ENCODE measurements at places on chromosomes 2 and 18. TPM values are rescaled to one million over a fixed set of nuclear protein-coding genes. Genes with fewer than 3 reads are reported as not detected.
A peak's percentile ranks its signal among the peaks of the same experiment; 100 is the strongest.

- H3K36me3 ChIP-seq, result peaks cover 4% of the 10 kb centered on the region
- H3K27me3 ChIP-seq, result no peaks in the 10 kb centered on the region
- H3K4me3 ChIP-seq, result no peak overlapping the region
- DNase-seq, result no peak
- no peaks in the 10 kb centered on the region for H3K4me1 ChIP-seq
- H3K27ac ChIP-seq, result no peak overlapping the region
Measured at GRCh38 chr2:61254536-61254935, 92.5 kb downstream of the C2orf74 start.

DNA sequence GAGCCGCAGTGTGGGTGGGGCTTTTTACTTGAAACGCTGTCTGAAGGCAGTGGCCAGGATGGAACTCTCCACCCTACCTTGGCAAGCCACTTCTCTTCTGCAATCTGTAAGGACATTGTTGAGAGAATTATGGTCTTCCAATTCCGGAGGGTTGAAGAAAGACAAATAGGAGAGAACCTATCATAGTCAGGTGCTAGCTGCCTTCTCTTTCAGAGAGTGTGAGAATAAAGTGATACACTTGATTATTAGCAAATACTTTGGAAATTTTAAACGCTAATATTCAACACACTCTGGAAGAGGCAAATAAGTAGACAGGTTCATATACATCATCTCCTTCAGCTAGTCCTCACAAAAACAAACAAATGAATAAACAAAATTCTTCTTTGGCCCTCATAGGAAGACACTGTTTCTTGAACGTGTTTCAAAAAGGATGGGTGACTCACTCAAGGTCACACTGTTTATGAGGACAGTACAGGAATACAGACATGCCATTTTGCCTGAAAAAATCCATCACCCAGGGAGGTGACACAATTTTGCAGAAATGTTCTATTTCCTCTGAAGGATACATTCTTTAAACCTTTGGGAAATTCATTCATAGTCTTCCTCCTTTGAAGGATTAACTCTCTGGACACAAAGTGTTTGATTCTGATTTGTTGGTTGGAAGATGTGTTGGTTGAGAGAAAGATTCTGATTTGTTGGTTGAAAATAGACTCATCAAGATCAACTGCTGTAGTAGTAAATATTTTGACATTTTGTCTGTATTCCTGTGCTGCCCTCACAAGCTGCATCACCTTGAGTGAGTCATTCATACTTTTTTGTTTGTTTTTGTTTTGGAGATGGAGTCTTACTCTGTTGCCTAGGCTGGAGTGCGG, 2.2 kb upstream of the IL1RN start:
- peaks cover 5% of the 10 kb centered on the region for H3K36me3 ChIP-seq
- H3K4me1 ChIP-seq, result peaks cover 10% of the 10 kb centered on the region
- no peaks in the 10 kb centered on the region for H3K27me3 ChIP-seq
- H3K4me3 ChIP-seq, result no peak overlapping the region
- H3K27ac ChIP-seq, result peak overlapping the region; percentile 90
- DNase-seq, result no peak

- no peaks in the 10 kb centered on the region for H3K36me3 ChIP-seq
- DNase-seq, result no peak
- no peak overlapping the region for H3K27ac ChIP-seq
- H3K4me1 ChIP-seq, result no peaks in the 10 kb centered on the region
Measured at GRCh38 chr2:160427629-160428404, 65.8 kb downstream of the RBMS1 start.

The MC2R gene
- polyA plus RNA-seq, result not detected

GRCh38 chr2:179936654-179937053, 70.4 kb downstream of the CWC22 start:
- peak overlapping the region; percentile 5 for H3K27ac ChIP-seq
- H3K4me3 ChIP-seq, result no peak overlapping the region
- no peaks in the 10 kb centered on the region for H3K36me3 ChIP-seq
- peaks cover 5% of the 10 kb centered on the region for H3K4me1 ChIP-seq

DNA sequence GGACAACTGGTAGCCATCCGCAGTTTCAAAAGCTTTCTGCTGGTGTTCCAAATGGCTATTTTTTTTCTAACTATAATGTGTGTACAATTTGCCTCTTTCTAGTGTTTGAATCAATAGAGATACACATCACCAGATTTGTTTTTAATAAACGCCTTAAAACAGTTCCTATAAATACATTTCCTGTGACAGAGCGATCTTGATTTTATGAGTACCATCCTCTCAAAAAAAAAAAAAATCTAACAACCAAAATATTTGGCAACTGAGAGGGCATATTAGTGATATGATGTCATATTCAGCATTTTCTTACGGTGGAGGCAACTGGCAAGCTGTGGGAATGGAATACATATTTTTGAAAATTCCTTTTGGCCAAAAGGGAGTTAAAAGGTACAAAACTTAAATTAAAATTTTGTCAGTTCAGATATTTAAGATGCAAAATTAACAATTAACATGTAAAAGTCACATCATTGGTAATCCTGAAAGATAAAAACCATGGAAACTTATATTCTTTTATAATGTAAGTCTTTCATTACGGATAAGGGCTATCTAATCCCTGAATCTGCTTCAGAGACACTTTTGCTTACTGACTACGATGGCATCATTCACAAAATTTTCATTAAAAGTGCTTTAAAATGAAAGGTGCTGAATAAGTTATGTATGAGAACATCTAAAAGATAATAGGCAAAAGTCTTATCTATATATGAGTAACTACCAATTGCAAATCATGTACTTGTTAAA, 268.4 kb downstream of the TCF4 start:
- H3K36me3 ChIP-seq, result no peaks in the 10 kb centered on the region
- H3K4me1 ChIP-seq, result peaks cover 5% of the 10 kb centered on the region
- peaks cover 3% of the 10 kb centered on the region for H3K27me3 ChIP-seq
- no peak for DNase-seq
- H3K4me3 ChIP-seq, result no peak overlapping the region

The CNTNAP5 gene
- polyA plus RNA-seq, result not detected

DNA sequence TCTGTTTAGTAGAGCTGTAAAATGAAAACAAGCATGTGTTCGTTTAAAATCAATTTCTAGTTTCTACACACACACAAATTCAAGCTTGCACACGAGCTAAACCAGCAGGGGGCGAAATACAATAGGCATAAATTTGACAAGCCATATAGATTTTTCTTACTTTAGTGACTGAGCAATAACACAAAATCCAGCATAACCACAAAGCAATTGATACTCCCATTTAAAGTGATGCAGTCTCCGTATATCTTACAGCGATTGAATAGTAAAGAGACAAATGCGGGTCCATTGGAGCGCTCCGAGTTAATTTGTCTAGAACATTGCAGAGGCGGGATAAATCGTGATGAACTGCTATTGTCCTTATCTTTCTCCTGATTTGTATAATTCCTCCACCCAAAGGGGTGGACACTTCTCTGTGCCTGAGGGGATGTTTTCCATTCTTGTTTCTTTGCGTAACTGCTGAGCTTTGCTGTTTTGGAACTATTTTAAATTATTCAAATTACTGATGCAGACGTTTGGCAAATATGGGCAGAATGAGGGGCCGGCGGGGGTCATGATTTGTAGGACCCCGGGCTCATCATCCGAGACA, 1.2 kb upstream of the AFTPH start:
- no peaks in the 10 kb centered on the region for H3K4me1 ChIP-seq
- no peaks in the 10 kb centered on the region for H3K27me3 ChIP-seq
- peak; percentile 70 for DNase-seq
- peak overlapping the region; percentile 5 for H3K27ac ChIP-seq

- peak; percentile 90 for DNase-seq
- H3K4me1 ChIP-seq, result no peaks in the 10 kb centered on the region
- no peaks in the 10 kb centered on the region for H3K27me3 ChIP-seq
- H3K27ac ChIP-seq, result no peak overlapping the region
- H3K36me3 ChIP-seq, result no peaks in the 10 kb centered on the region
Measured at GRCh38 chr2:25215948-25216679, 47.7 kb upstream of the POMC start.

GRCh38 chr2:33632831-33633230, 33.7 kb upstream of the FAM98A start:
- H3K27ac ChIP-seq, result no peak overlapping the region
- H3K4me1 ChIP-seq, result no peaks in the 10 kb centered on the region
- no peaks in the 10 kb centered on the region for H3K36me3 ChIP-seq
- no peaks in the 10 kb centered on the region for H3K27me3 ChIP-seq
- no peak for DNase-seq

GRCh38 chr18:49169037-49169521, 218.3 kb upstream of the SMAD7 start:
- no peaks in the 10 kb centered on the region for H3K4me1 ChIP-seq
- H3K27me3 ChIP-seq, result no peaks in the 10 kb centered on the region
- DNase-seq, result no peak

The ZNF396 gene
- 0.86 TPM for polyA plus RNA-seq

GRCh38 chr2:140349695-140350094, 1569.5 kb upstream of the NXPH2 start:
- no peaks in the 10 kb centered on the region for H3K27me3 ChIP-seq
- H3K4me1 ChIP-seq, result no peaks in the 10 kb centered on the region
- H3K27ac ChIP-seq, result no peak overlapping the region

The RGPD3 gene
- 0.07 TPM for polyA plus RNA-seq

- H3K36me3 ChIP-seq, result no peaks in the 10 kb centered on the region
- DNase-seq, result no peak
- H3K27ac ChIP-seq, result no peak overlapping the region
- no peaks in the 10 kb centered on the region for H3K4me1 ChIP-seq
- no peak overlapping the region for H3K4me3 ChIP-seq
Measured at GRCh38 chr18:78069784-78070664, 820.4 kb downstream of the GALR1 start.

- no peak overlapping the region for H3K27ac ChIP-seq
- H3K4me3 ChIP-seq, result no peak overlapping the region
- no peak for DNase-seq
- no peaks in the 10 kb centered on the region for H3K27me3 ChIP-seq
- H3K4me1 ChIP-seq, result no peaks in the 10 kb centered on the region
- H3K36me3 ChIP-seq, result no peaks in the 10 kb centered on the region
Measured at GRCh38 chr2:24855022-24855622, 61.9 kb downstream of the CENPO start.

DNA sequence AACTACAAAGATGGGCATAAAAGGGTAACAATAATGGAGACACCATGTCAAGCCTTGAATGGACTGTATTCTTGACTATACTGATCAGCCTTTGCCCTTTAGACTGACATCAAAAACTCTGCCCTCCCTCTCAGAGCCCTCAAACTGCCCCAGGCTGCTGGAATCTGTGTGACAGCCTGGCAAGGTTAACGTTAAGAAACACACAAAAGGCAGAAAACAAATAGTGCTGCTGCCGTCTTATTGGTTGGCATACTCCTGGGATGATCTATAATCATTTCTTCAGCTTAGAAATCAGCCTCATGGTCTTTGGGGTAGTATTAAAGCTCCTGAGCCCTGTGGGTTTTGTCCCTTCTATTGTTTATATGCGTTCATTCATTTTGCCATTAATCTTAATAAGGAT, 338.0 kb downstream of the DCC start:
- H3K27ac ChIP-seq, result no peak overlapping the region
- no peak for DNase-seq
- H3K27me3 ChIP-seq, result no peaks in the 10 kb centered on the region
- no peak overlapping the region for H3K4me3 ChIP-seq
- no peaks in the 10 kb centered on the region for H3K36me3 ChIP-seq
- H3K4me1 ChIP-seq, result no peaks in the 10 kb centered on the region

DNA sequence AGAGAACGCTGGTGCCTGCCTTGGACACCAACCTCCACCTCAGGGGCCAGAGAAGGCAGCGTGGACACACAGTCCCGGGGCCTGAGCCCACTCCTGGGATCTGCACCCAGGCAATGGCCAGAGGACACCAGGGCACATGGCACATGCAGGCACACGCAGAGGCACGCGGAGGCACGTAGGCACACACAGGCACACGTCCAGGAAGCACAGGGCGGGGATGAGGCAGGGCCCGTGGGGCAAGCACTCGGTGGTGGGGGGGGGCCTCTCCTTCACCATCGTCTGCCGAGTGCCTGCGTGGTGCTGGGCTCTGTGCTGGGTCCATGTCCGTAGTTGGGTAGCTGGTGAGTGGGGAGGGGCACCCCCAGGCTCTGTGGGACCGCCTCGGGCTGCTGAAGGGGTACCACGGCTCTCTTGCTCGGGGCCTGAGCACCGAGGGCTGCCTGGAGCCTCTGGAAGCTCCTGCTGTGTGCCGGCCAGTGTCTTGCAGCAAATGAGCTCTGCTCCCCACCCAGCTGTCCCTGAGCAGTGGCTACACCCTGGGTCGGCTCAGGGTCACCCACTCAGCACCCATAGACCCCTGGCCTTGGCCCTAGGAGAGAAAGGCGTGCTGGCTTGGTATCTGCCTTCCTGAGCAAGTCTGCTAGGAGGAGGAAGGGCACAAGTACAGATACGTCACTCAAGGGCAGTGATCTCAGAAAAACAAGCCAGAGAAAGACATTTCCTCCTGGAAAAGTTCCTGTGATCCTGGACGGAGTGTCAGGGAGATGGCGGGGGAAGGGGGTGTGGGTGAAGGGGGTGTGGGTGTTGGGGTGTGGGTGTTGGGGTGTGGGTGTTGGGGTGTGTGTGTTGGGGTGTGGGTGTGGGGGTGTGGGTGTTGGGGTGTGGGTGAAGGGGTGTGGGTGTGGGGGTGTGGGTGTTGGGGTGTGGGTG, 26.4 kb downstream of the RTP5 start:
- no peak overlapping the region for H3K4me3 ChIP-seq
- H3K27ac ChIP-seq, result peak overlapping the region; percentile 94
- no peak for DNase-seq

- H3K27ac ChIP-seq, result no peak overlapping the region
- H3K4me1 ChIP-seq, result no peaks in the 10 kb centered on the region
- H3K27me3 ChIP-seq, result no peaks in the 10 kb centered on the region
- no peak overlapping the region for H3K4me3 ChIP-seq
- no peak for DNase-seq
- H3K36me3 ChIP-seq, result no peaks in the 10 kb centered on the region
Measured at GRCh38 chr18:26812462-26812861, 53.0 kb downstream of the AQP4 start.

DNA sequence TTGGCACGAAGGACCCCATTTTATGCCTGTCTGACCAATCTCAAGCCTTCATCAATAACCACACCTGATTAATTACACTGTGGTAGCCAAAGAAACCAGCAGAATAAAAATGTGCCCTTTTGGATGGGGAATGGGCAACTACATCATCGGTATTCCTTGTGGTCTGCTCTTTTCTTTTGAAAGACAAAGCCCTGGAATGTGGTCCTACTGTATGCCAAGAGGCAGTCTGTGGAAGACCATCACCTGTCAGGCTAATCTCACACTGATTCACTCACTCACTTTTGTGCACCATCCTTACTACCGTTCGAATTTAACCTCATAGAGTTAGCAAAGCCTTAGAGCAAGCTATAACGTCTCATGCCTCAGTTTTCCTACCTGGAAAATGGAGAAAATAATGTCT, 275.2 kb upstream of the LRRTM1 start:
- H3K27me3 ChIP-seq, result no peaks in the 10 kb centered on the region
- DNase-seq, result no peak
- no peaks in the 10 kb centered on the region for H3K36me3 ChIP-seq
- no peak overlapping the region for H3K27ac ChIP-seq
- no peaks in the 10 kb centered on the region for H3K4me1 ChIP-seq

- H3K27me3 ChIP-seq, result no peaks in the 10 kb centered on the region
- H3K36me3 ChIP-seq, result no peaks in the 10 kb centered on the region
- H3K27ac ChIP-seq, result no peak overlapping the region
- H3K4me3 ChIP-seq, result no peak overlapping the region
Measured at GRCh38 chr2:58794916-58795315, 553.8 kb upstream of the FANCL start.

- no peak overlapping the region for H3K4me3 ChIP-seq
- H3K4me1 ChIP-seq, result no peaks in the 10 kb centered on the region
- peaks cover 14% of the 10 kb centered on the region for H3K36me3 ChIP-seq
- no peak for DNase-seq
- no peak overlapping the region for H3K27ac ChIP-seq
Measured at GRCh38 chr2:165876712-165877111, 76.9 kb downstream of the TTC21B start.
